ENCODE measurements at places on chromosomes 16 and 17. TPM values are rescaled to one million over a fixed set of nuclear protein-coding genes. Genes with fewer than 3 reads are reported as not detected.

PRAC1 gene
- not detected for total RNA-seq

DPEP1 gene
- total RNA-seq: not detected

AIPL1 gene
- not detected for total RNA-seq

PRSS53 gene
- 4.3 TPM for total RNA-seq

DNA sequence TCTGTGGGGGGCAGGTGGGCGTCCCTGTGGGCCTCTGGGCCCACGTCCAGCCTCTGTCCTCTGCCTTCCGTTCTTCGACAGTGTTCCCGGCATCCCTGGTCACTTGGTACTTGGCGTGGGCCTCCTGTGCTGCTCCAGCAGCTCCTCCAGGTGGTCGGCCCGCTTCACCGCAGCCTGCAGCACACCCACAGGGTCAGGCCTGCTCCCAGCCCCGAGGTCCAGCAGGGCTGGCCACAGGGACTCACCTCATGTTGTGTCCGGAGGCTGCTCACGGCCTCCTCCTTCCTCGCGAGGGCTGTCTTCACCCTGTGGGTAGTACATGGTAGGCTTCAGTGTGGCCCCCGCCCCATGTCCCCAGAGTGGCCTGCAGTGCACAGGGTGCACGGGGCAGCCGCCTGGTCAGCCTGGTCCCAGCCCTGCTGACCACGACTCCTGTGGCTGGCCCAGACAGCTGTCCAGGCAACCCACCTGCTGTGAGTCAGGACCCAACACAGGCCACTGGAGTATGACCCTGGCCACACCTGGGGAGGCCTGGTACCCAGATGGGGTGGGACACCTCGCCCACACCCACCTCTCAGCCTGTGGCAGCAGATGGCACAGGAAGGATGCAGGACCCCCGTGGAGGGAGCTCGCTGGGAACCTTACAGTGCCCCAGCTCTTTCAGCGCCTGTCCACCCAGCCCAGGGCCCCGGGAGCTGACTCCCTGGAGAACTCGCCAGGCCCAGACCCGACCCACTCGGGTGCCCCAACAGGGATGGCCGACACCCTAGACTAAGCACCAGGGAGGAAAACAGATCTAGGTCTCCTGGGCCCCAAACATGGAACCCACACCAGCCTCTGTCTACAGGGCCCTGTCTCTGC, 23.9 kb upstream of the AATK start:
- DNase-seq: no peak
